ENCODE measurements at places on chromosomes 3 and 15. TPM values are rescaled to one million over a fixed set of nuclear protein-coding genes. Genes with fewer than 3 reads are reported as not detected.

Gene ISG20
- total RNA-seq = 1.8 TPM

Gene ITIH4
- total RNA-seq = 5.0 TPM

Gene DGKG
- 31.1 TPM for total RNA-seq

Gene CADPS
- 10.4 TPM for total RNA-seq

Gene EPHA3
- total RNA-seq = 2.9 TPM

Gene EBLN2
- total RNA-seq = 0.87 TPM

Gene ZDHHC23
- total RNA-seq = 4.4 TPM

Gene SEC11A
- total RNA-seq = 84.7 TPM

Gene TOP2B
- 90.3 TPM for total RNA-seq

Gene NR1I2
- total RNA-seq = not detected

Gene PAQR9
- total RNA-seq = 13.7 TPM

Gene LRRN1
- 0.11 TPM for total RNA-seq

Gene ECE2
- not detected for total RNA-seq

Gene REC114
- total RNA-seq = 0.60 TPM

Gene NPRL2
- total RNA-seq = 16.7 TPM

Gene IL17RD
- total RNA-seq = 6.7 TPM

Gene STIMATE
- 9.0 TPM for total RNA-seq

Gene CELF6
- total RNA-seq = 1.6 TPM

Gene SLC6A20
- not detected for total RNA-seq

Gene GPR27
- 3.7 TPM for total RNA-seq

Gene C3orf22
- total RNA-seq = not detected

Gene ACTR8
- 33.7 TPM for total RNA-seq

Gene ZBBX
- total RNA-seq = not detected

Gene NOX5
- total RNA-seq = not detected

Gene PRKCI
- 17.2 TPM for total RNA-seq

Gene FBXL22
- 33.2 TPM for total RNA-seq

Gene LARP6
- total RNA-seq = 55.7 TPM

Gene PLA2G4F
- total RNA-seq = 3.5 TPM

Gene USP13
- total RNA-seq = 122 TPM

Gene TMEM158
- 0.60 TPM for total RNA-seq

Gene SEMA3F
- 12.3 TPM for total RNA-seq

Gene GXYLT2
- 9.8 TPM for total RNA-seq

Gene GOLGA6D
- total RNA-seq = not detected

Gene PRR23B
- not detected for total RNA-seq

Gene ULK3
- total RNA-seq = 42.3 TPM

Gene MPI
- 60.8 TPM for total RNA-seq

Data from Right ventricle myocardium inferior (tissue), 1 donor.